ENCODE measurements at places on chromosomes 2 and 18.

- DNase-seq, result no peak
These were observed 39.4 kb upstream of the NCKAP5 start for GRCh38 chr2:133607679-133608078.

DNA sequence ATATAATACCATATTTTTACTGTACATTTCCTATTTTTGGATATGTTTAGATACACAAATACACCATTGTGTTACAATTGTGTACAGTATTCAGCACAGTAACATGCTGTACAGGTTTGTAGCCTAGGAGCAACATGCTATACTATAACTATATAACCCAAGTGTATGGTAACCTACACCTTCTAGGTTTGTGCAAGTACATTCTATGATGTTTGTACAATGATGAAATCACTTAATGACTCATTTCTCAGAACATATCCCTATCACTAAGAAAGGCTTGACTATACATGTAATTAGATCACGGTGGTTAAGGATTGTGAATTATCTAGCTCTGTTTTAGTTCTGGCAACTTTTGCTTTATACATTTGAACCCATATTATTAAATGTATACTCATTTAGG, 31.3 kb downstream of the NPHP1 start:
- no peak for DNase-seq

- no peak for DNase-seq
These were observed 33.1 kb downstream of the EMILIN2 start for GRCh38 chr18:2879889-2880288.

DNA sequence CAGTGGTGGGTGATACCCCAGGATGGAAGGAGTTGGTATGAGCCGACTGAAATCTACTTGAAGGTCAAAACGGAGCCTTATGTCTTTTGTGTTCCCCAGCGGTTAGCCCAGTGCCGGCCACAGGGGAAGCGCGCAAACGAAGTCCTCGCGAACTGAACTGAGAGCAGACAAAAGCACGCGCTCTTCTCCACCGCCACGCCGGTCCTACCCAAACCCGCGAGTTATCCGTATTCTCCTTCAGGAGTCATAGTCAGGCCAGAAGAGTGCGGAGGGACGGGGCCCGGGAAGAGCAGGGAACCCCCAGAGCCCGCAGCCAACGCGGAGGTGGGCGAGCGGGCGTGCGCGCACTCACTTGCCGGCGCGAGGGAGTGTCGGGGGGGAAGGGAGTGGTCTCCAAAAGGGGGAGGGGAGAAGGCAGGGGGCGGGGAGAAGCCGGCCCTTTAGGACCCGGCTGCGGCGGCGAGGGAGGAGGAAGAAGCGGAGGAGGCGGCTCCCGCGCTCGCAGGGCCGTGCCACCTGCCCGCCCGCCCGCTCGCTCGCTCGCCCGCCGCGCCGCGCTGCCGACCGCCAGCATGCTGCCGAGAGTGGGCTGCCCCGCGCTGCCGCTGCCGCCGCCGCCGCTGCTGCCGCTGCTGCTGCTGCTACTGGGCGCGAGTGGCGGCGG, at the start of gene IGFBP2:
IGFBP2 (plus strand) TSS at position 469 of the 664 bp plus-strand sequence; CDS start at position 573, 104 bp downstream.
- no peak for DNase-seq

DNA sequence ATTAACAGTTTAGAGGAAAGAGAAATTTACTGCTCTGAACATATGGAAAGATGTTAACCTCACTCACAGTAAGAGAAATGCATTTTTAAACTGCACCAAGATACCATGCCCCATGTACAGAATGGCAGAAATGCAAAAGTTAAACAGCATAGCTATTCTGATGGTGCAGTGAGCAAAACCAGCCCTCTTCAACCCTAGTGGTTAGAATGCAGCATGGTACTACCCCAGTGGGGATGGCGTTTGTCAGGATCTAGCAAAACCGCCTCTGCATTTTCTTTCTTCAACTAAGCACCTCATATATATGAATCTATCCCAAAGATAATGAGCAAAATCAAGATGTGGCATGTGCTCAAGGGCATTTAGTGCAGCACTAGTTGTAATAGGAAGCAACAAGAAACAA, 98.0 kb downstream of the MGAT5 start:
- no peak for DNase-seq
